ENCODE measurements at places on chromosomes 4 and X. TPM values are rescaled to one million over a fixed set of nuclear protein-coding genes. Genes with fewer than 3 reads are reported as not detected.

GRCh38 chrX:40749681-40750494 lies 14.5 kb upstream of the MED14 start:
- no peaks in the 10 kb centered on the region for H3K4me1 ChIP-seq
- no peaks in the 10 kb centered on the region for H3K27me3 ChIP-seq
- no peaks in the 10 kb centered on the region for H3K36me3 ChIP-seq
- H3K4me3 ChIP-seq = no peak overlapping the region

DNA sequence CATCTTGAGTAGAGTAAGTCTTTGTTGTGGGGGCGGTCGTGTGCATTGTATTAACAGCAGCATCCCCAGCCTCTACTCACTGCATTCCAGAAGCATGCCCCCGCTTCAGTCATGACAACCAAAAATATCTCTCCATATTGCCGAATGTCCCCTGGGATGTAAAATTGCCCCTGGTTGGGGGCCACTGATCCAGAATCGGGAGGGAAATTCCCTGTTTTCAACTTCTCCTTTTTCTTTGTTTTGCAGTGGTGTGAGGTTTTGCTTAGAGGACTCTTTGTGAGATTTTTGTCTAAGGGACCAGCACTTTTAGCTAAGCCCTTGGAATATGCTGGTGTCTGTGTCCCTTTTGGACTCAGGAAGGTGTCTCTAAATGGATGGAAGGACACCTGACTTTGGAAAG lies 3.0 kb upstream of the IL13RA1 start:
- no peak for DNase-seq
- H3K27me3 ChIP-seq = no peaks in the 10 kb centered on the region
- H3K27ac ChIP-seq = no peak overlapping the region
- peaks cover 48% of the 10 kb centered on the region for H3K4me1 ChIP-seq

- H3K4me3 ChIP-seq = no peak overlapping the region
- no peak for DNase-seq
- H3K27me3 ChIP-seq = no peaks in the 10 kb centered on the region
Measured at GRCh38 chr4:4364486-4365208, 22.3 kb upstream of the NSG1 start.

GRCh38 chr4:81227968-81228367 lies 12.9 kb upstream of the PRKG2 start:
- no peak overlapping the region for H3K27ac ChIP-seq
- H3K36me3 ChIP-seq = no peaks in the 10 kb centered on the region
- H3K27me3 ChIP-seq = no peaks in the 10 kb centered on the region

DNA sequence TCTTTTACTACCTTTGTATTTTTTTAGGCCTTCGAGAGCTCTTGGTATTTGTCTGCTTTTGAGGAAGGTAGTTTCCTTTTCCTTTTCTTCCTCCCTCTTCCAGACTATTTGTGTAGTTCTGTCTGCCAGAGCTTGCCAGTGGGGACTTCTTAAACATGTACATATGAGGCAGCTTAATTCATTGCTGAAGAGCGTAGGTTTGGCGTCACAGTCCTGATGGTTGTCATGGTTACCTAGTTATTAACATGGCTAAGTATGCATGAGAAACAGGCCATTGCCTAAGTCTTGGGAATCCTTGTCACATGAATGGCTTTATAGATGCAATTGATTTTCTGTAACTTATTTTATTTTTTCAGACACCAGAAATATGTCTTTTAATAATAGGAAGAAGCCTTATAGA lies 48.5 kb upstream of the ARMCX2 start:
- H3K4me1 ChIP-seq = no peaks in the 10 kb centered on the region
- H3K36me3 ChIP-seq = no peaks in the 10 kb centered on the region
- no peaks in the 10 kb centered on the region for H3K27me3 ChIP-seq
- no peak overlapping the region for H3K27ac ChIP-seq
- H3K4me3 ChIP-seq = no peak overlapping the region

GRCh38 chr4:8377103-8378075 lies 63.1 kb downstream of the ACOX3 start:
- H3K36me3 ChIP-seq = no peaks in the 10 kb centered on the region
- no peak overlapping the region for H3K4me3 ChIP-seq
- DNase-seq = no peak
- H3K27me3 ChIP-seq = no peaks in the 10 kb centered on the region
- no peaks in the 10 kb centered on the region for H3K4me1 ChIP-seq

GRCh38 chr4:1629699-1630083 lies 54.4 kb downstream of the FAM53A start:
- no peak for DNase-seq
- no peak overlapping the region for H3K4me3 ChIP-seq
- no peaks in the 10 kb centered on the region for H3K36me3 ChIP-seq

The CT45A2 gene
- not detected for total RNA-seq

The GPR173 gene
- 2.2 TPM for total RNA-seq

The ARHGAP36 gene
- not detected for total RNA-seq

All from PC-3 (cell line).